ENCODE measurements at places on chromosomes 4 and X.

GRCh38 chr4:174496631-174497432 lies 25.5 kb downstream of the HPGD start:
- DNase-seq = no peak

GRCh38 chrX:35046660-35047296 lies 104.2 kb downstream of the FAM47B start:
- DNase-seq = no peak

DNA sequence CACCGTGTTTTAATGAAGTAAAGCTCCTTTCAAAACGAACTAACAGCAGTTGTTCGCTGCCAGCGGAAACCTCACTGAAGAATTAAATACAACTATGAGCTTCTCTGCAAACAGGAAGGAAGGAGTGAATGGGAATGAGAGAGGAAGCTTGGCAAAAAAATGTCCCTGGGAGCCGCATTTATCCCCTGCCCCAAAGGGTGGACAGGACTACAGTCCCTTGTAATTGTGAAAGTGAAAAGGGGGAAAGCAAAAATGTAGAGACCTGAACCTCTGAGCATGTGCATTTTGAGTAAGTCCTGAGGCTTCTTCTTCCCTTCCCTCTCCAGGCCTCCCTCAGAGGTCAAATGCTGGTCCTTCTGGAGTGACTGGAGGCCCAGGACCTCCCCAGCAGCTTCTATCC lies 53.8 kb upstream of the BMP2K start:
- no peak for DNase-seq

GRCh38 chrX:19863212-19863856 lies 24.1 kb downstream of the SH3KBP1 start:
- peak; percentile 86 for DNase-seq

GRCh38 chr4:184427093-184427492 lies 47.3 kb downstream of the IRF2 start:
- DNase-seq = no peak

DNA sequence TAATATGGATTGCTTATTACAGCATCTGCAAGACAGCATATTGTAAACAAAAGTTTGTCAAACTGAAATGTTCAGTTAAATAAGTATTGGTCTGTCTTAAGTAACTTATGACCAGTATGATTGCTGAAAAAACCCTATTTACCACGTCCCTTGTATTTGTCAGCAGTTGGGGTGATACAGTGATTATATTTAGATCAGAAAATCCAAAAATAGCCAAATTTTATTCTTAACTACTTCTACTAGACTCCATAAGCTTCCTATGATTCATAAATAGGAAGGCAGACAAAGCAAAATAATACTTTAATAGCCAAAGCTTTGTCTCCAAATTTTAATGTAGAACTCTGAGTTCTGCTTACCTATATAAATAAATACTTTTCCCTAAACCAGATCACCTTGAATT lies 45.3 kb downstream of the TBCK start:
- no peak for DNase-seq

GRCh38 chrX:129525896-129526295 lies 2.6 kb upstream of the SMARCA1 start:
- no peak for DNase-seq

DNA sequence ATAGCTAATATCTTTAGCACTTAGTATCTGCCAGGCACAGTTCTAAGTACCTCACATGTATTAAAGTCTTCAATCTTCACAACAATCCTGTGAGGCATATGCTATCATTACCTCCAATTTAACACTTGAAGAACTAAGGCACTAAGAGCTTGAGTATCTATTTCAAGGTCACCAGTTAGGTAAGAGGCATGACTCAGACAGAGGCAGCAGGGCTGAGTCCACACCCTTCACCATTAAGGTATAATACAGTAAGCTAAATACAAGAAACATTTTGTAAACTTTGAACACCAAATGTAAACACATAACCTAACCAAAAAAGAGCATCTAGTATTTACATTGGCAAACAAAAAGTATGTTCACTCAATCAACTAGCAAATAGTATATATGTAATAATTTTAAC lies 1410.9 kb downstream of the PCDH18 start:
- DNase-seq = no peak

DNA sequence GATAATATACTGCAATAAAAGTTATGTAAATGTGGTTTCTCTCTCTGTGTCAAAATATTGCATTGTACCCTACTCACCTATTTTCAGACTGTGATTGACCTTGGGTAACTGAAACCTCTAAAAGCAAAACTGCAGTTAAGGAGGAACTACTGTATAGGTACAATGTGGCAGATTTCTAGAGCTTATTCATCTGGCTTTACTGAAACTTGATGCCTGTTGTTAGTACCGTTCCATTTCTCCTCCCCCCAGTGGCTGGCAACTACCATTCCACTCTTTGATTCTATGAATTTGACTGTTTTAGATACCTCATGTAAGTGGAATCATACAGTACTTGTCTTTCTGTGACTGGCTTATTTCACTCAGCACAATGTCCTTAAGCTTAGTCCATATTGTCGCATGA lies 61.9 kb downstream of the HOPX start:
- DNase-seq = no peak

DNA sequence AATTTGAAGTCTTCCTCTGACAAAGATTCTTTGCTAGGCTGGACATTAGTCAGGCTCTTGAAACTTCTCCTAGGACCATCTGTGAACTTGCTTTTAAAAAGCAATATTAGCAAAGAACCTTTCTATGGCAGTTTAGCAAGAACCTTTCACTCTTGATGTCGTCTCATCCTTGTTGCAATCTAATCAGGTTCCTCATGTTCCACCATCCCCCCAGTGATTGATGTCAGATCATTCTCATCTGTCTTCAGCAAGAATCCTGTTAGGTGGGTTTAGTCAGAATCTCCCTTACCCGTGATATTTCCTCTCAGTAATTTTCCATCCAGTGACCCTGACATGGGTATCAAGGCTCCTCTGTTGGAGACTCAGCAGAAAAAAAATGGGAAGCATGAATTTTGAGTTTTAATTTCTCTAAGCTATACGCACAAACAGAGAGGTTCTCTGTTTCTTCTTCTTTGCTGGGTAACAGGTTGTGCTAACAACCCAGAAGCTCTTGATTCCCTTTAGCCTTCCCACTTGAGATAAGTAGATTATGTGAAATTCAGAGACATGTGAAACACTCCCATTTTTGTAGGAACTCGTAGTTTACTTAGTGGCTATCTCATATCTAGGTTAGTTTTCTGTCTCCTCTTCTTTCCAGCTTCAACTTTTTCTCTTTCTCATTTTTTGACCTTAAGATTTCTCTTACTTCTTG lies 507.4 kb downstream of the C4orf33 start:
- DNase-seq = no peak

DNA sequence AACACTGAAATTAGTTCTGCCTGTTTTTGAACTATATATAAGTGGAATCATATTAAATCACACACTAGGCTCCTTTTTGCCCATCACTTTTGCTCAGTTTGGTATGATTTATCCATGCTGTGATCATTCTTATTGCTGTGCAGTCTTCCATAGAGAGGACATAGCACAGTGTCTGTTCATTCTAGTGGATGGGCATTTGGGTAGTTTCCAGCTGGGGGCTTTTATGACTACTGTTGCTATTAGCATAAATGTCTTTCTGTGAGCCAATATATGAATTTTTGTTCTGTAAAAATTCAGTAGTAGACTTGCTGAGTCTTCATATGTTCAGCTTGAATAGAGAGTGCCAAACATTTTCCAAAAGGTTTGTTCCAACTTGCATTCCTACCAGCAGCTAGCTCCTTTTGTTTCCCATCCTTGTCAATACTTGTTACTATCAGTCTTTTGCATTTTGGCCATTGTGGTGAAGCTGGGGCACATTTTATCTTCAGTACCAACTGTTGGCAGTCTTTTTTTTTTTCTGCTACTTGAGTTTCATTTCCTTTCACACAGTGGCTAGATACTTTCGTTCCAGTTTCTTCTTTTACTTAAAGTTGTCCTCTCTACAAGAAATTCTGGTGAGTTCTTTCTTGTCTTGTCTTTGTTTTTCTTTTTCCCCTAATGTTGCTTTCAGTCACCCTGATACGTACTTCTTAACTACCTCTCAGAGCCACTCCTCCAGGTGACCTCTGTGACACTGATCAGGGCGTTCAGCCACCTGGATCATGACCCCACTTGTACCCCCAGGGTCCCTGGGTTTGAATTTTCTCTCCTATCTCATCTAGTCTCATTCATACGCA lies 87.0 kb downstream of the ANXA3 start:
- DNase-seq = peak; percentile 34

- DNase-seq = peak; percentile 64
Observed at GRCh38 chr4:152643153-152644035, 36.4 kb downstream of the TMEM154 start.

DNA sequence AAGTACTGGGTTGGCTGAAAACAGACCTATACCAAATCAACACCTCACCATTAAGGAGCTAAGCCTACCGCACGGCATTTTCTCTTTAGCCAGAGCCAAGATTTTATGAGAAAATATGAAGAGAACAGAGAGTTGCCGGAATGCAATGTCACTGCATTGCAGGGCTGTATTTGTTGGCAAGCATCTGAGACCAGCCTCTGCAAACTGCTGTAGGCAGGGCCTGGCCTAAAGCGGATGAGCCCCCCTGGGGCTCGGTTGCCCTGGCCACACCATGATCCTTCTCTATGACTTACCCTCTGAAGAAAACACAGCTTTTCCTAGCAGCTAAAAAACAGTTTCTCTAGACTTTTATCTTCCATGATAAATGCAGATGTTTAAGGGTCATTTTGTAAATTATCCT lies 120.5 kb upstream of the SORBS2 start:
- no peak for DNase-seq

DNA sequence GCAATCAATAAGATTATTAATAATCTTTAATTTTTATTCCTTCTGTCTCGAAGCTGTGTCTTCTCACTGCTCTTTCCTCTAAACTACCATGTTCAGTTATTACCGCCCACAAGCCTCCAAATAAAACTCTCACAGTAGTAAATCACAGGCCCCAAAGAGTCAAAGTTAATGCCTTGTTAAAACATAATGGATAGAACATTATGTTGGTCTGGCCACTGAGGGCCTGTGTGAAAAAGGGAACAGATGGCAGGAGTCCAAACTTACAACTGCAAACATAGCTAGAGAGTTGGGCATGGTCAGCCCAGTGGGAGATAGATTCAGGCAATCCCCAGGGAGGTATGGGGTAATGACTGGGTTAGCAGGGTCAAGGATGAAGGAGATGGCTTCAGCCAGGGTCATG lies 84.6 kb upstream of the TNIP3 start:
- no peak for DNase-seq

GRCh38 chr4:87982446-87983010 lies 7.0 kb downstream of the SPP1 start:
- no peak for DNase-seq

DNA sequence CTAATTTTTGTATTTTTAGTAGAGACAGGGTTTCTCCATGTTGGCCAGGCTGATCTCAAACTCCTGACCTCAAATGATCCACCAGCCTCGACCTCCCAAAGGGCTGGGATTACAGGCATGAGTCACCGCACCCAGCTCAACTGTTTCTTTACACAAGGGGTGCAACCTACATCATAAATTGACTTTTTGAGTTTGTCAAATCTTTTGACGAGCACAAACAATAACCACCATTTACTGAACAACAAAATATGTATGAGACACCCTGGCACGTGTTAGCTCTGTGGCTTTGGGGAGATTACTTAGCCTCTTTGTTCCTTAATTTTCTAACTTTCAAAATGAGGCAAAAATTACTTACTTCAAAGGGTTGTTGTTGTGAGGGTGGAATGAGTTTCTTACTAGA lies 23.5 kb upstream of the SLC34A2 start:
- DNase-seq = no peak

- DNase-seq = no peak
Observed at GRCh38 chr4:65971686-65972085, 301.4 kb upstream of the EPHA5 start.

GRCh38 chr4:89023140-89023539 lies 33.8 kb downstream of the FAM13A start:
- DNase-seq = no peak

- DNase-seq = no peak
Observed at GRCh38 chrX:123629502-123629901, 103.3 kb downstream of the THOC2 start.

- no peak for DNase-seq
Observed at GRCh38 chr4:108738003-108738706, 24.7 kb downstream of the ETNPPL start.

DNA sequence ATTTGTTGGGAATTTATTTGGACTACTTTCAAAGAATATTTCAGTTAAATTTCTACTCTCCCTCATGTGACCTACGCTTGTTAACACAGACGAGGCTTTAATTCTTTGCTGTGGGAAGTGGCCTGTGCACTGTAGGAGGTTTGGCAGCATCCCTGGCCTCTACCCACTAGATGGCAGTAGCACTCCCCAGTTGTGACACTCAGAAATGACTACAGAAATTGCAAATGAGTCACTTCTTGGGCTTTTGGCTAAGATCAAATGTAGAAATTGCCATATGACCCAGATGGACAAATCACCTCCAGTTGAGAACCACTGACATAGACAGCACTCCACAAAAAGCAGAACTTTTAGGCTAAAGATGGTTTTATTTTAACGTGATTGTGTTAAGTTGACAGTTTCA lies 22.1 kb downstream of the PIR start:
- peak; percentile 76 for DNase-seq

DNA sequence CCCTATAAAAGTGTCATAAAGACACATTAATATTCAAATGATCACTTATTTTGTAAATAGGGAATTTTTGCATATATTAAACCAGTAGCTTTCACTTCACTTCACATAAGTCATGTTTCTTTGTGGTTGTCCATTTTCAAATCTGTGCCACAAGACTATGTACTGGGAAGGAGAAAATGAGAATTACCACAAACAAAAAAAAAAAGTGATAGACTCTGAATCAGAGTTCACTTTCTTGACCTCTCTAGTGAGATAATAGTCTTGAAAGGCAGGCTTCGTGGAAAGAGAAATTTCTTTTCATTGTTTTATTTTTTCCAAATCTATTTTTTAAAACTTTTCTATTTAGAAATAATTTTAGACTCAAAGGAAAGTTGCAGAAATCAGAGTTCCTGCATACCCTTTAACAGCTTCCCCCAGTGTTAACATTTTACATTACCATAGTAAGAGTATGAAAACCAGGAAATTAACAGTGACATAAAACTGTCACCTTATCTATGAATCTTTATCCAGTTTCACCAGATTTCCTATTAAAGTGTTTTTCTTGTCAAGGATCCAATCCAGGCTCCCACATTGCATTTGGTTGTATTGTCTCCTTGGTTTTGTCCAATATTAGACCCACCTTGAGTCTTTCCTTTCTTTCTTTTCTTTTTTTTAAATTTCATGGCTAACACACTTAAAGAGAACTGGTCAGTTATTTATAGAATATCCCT lies 215.4 kb upstream of the PGRMC2 start:
- DNase-seq = no peak

Measured in NAMALWA (cell line).